ENCODE measurements at places on chromosomes 12 and 14.

- DNase-seq: no peak
Observed at GRCh38 chr12:44358636-44359035, 517.5 kb downstream of the NELL2 start.

GRCh38 chr12:54393743-54394142, 9.2 kb upstream of the ZNF385A start:
- DNase-seq: no peak

DNA sequence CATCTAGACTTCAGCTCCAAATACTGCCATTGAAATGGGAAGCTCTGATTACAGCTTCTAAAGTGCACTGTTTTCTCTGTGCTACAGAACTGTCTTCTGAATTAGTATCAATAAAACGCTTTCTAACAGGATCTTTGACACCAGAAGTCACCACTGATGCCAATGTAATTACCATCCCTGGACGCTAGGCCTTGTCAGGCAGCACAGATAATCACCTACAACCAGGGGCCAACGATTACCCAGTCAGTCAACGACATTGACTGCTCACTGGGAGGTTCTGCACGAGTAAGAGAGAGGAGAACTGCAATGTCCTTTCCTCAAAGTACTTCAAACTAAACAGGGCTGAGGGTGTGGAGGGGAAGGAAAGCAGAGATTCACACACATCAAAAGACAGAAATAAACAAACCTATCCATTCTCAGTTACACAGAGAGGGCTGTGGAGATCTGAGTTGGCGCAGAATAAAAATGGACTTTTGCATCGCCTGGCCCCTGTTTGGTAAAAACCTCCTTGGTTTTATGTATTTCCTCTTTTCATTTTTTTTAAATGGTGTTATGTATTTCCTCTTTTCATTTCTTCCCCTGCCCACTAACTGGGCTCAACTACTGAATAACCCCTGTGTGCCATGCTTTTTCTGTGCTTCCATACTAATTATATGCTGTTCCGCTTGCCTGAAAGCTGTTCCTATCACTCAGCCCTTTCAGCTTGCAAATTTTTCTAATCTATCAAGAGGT, 492.2 kb downstream of the APAF1 start:
- no peak for DNase-seq

- peak; percentile 33 for DNase-seq
Observed at GRCh38 chr12:75784591-75784990, 247.0 kb downstream of the PHLDA1 start.

DNA sequence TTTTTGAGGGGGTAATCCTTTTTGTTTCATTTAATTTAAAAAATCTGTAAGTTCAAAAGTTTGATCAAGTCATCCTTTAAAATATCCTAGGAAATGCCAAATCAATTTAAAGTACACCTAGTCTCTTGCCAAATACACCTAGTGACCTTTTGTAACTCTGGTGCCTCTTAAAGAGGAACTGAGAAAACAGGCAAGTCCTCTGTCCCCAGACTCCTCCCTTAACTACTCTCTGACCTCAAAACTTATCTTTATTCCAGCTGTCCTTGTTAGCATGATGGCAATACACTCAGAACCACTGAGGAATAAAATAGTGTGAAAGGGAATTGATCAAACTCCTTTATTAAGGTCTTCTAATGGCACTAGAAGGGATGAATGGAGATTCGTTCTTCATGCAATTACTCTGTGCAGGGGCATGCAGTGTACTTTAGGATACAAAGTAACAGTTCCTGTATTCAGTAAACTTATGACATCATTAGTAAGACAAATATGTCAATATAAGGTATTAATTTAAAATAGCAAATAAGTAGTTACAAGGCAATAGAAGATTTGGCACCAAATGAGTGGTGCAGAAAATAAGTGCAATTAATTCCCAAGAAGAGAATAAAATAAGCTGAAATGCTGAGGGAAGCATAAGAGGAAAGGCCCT, 3.3 kb downstream of the FAR2 start:
- no peak for DNase-seq

DNA sequence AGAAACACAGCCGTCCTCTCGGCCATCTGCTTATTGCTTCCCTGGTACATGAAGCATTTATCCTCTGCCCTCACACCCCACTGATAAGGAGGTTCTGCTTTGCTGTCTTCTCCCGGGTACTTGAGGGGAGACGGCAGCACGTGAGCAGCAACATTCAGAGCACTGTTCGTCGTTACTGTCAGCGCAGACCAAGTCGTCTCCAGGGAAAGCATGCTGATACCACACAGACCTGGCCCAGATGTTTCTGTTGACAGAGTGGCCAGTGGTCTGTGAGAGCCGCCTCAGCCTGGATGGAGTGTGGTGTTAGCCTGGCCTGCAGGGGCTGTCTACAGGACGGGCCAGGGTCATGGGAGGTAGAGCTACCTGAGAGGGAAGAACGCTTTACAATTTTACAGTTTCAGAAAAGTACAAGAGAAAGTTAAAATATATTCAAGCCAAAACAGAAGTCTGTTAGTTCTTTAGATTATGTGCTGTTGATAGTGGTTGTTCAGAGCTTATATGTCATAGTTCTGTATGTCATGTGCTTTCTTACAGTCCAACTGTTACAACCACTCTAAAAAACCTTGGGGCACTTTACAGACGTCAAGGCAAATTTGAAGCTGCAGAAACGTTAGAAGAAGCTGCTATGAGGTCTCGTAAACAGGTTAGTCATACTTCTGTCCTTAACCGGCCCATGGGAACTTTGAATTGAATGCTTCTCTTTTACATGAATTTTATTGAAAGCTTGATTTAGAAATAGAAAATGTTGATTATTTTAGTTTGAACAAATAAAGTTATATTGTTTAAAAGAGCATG, 38.2 kb downstream of the XRCC3 start:
- DNase-seq: no peak

DNA sequence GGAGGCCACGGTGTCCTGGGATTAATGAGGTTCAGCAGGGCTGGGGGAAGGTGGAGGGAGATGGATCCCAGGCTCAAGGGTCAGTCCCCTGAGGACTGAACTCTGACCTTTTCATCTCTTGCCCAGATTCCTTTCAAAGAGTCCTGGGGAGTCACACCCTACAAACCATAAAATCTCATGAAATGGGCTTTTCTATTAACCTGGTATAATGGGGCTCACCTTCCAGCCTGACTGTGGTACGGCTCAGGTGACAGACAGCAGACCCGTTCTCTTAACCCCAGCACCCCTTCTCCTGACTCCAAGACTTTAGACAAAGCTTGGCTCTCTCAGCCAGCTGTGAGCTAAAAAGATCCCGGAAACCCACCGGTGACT, 268.2 kb downstream of the ADGRD1 start:
- DNase-seq: no peak

DNA sequence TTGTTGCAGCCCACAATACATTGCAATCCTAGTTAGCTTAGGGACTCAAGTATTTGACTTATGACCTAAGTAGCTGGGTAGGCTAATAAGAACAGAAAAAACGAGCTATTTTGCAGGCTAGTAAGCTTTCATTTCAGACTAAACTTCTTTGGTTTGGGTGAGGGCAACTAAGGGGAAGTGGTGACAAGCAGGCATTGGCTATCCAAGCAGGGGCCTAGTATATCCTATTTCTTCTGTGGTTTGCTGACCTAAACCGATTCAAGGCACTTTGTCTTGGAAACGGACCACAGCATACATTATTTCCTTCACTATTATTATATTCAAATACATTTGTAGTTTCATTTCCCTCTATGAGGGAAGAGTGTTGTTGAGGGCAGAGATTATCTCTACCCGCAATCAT, 21.6 kb upstream of the SLC5A8 start:
- DNase-seq: no peak

GRCh38 chr14:58274881-58275280, 23.5 kb upstream of the ARID4A start:
- DNase-seq: no peak

- no peak for DNase-seq
Observed at GRCh38 chr12:111556676-111557075, 42.4 kb downstream of the ATXN2 start.

GRCh38 chr12:5203720-5204119, 160.0 kb downstream of the KCNA5 start:
- no peak for DNase-seq

DNA sequence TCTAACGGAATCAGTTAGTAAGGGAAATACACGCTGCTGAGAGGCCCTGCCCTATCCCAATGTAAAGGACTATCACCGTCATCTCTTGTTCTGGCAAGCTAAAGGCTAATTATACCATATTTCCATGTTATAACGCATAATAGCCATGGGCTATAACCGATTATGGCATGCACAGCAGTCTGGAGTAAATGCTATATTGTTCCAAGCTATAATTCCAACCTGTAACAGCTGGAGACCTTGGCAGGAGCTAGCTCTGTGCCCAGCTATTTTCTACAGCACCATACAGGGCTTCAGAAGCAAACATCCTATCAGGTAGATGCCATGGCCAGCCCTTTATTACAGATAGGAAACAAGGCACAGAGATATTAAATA, 26.3 kb downstream of the SYNE3 start:
- no peak for DNase-seq

DNA sequence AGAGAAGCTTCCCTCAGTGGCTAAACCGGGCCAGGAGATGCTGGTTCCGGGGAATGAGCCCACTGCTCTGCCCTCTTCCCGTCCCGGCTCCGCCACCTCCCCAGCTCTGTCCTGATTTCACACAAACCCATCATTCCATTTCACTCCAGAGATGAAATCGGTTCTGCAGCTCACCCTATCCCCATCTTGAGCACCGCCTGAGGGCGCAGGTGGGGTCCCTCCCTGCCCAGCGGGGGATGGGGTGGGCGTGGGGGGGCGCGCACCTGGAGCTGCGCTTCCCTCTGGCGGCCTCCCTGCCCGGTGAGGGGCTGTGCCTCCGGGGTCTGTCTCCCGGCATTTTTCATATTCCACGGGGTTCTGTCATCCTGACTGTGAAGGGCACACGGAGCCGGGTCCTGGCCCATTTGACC, 44.7 kb downstream of the NOC4L start:
- no peak for DNase-seq
